ENCODE measurements at places on chromosomes 16 and 17. TPM values are rescaled to one million over a fixed set of nuclear protein-coding genes. Genes with fewer than 3 reads are reported as not detected.

The ITGAD gene
- total RNA-seq: not detected

The NTN3 gene
- total RNA-seq: 0.87 TPM

The TBKBP1 gene
- total RNA-seq: 3.3 TPM

The PDPK1 gene
- 43.2 TPM for total RNA-seq

The TSNAXIP1 gene
- total RNA-seq: 2.2 TPM

The FBXO31 gene
- total RNA-seq: 18.8 TPM

The CRHR1 gene
- not detected for total RNA-seq

The PPP1R27 gene
- not detected for total RNA-seq

The ENPP7 gene
- total RNA-seq: not detected

The NPIPB6 gene
- total RNA-seq: 7.0 TPM

The SLC38A8 gene
- not detected for total RNA-seq

The MT1M gene
- total RNA-seq: not detected

The HOXB3 gene
- total RNA-seq: 17.2 TPM

The LGALS9B gene
- 9.8 TPM for total RNA-seq

The SEPTIN1 gene
- 6.7 TPM for total RNA-seq

The WNK4 gene
- total RNA-seq: 8.3 TPM

The P2RX5 gene
- 18.3 TPM for total RNA-seq

The CEP131 gene
- 33.4 TPM for total RNA-seq

The TEKT3 gene
- not detected for total RNA-seq

The CPHXL gene
- total RNA-seq: not detected

The NPIPA5 gene
- 0.68 TPM for total RNA-seq

The ABCC11 gene
- 0.83 TPM for total RNA-seq

The FA2H gene
- 3.5 TPM for total RNA-seq

The ABCC3 gene
- total RNA-seq: 221 TPM

The BEAN1 gene
- total RNA-seq: 0.48 TPM

The P3H4 gene
- 26.8 TPM for total RNA-seq

The SEZ6L2 gene
- 64.0 TPM for total RNA-seq

The GAS2L2 gene
- not detected for total RNA-seq
